Tongue (tissue), 3 donors: ENCODE measurements at places on chromosomes 6 and 20.

DNA sequence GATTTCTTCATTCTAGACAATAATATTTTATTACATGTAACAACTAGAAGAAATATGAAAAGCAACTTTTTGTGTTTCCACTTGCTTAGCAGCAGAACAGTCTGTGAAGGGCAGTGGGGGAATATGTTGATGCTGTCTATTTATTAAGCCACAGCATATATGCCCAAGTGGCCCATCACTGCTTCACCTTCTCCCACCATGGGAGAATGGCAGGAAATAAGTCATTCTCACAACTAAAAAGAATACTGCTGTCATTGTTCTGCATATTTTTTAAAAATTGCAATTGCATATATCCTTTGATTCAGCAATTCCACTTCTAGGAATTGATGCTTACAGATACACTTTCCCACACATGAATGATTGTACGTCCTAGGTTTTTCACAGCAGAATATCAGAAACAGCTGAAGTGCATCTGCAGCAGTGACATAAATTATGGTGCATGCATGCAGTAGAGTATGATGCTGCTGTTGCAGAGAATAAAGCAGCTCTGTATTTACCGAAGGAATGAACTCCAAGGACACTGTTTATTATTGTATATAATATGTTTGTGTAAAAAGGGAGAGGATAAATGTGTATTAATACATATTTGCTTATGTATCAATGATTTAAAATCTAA lies 26.8 kb downstream of the KIF3B start:
- no peak for DNase-seq

- DNase-seq: no peak
Measured at GRCh38 chr20:37926612-37927011, 23.7 kb downstream of the VSTM2L start.

DNA sequence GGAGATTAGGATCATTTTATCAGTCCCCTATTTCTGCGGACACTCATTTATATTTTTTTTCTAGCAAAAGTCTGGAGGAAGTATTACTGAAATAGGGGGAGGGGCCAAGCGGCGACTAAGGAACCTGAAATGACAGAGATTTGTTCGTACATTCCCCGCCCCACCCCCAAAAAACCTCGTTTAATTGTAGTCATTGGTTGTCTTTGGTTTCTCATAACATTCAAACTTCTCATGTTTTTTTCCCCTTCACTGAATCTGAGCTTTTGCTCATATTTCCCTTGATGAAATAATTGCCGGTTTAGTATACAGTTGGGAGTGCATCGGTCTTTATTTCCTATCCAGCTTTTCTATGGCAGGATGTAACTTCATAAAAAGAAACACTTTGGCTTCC lies 768 bp upstream of the FYN start:
- DNase-seq: peak; percentile 67

GRCh38 chr6:143783077-143783476 lies 60.1 kb upstream of the LTV1 start:
- no peak for DNase-seq

GRCh38 chr20:50311308-50312001 lies 120.8 kb downstream of the CEBPB start:
- no peak for DNase-seq

DNA sequence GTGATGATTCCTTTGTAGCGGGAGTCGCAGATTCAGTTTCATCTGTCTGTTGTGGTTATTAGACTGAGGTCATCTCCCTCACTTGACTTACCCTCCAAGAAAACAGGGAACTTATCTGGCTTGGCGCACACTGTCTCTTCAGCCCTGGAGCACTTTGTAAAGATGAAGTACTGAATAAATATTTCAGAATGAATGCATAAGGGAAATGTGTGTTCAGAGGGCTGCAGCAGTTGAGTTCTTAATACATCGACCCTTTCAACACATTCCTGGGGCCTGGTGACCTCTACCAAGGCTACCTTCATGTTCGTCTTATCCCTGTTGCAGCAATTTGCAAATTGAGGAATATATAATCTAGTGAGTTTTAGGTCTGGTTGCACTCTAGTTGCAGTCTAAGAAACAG lies 652.5 kb upstream of the AGPAT4 start:
- DNase-seq: no peak

DNA sequence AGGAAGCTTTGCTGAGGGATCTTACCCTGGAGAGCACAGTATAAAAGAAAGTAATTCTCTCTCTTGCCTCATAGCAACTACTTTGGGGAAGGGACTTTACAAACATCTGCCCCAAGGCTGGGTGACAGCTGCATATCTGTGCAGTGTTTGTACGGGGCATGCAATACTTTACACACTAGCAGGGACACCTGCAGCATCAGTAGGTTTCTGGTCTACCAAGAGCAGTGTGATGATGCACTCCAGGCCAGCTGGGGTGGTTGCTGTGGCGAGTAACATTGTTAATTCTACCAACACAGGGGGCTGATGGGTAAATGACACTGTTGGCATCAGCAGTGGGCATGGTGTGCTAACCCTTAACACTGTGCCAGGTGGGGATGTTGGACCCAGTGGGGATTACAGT lies 48.0 kb downstream of the ADTRP start:
- DNase-seq: no peak

DNA sequence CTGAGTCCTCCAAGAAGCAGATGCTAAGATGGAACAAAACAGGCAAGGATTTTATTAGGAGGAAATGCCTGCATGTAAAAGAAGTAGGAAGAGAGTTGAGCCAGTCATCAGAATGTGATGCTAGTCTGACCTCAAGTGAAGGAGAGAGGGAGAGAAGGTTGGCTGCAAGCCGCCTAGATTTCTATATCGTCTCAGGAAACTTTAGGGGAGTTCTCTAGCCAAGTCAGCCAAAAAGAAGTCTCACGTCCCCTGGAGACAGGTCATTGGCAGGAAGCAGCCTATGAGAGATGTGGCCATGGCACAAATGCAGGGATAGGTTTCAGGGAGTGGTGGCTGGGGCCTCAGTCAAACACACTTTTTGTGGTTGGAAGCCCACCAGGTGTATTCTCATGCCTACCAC lies 378.0 kb downstream of the CD109 start:
- DNase-seq: no peak

DNA sequence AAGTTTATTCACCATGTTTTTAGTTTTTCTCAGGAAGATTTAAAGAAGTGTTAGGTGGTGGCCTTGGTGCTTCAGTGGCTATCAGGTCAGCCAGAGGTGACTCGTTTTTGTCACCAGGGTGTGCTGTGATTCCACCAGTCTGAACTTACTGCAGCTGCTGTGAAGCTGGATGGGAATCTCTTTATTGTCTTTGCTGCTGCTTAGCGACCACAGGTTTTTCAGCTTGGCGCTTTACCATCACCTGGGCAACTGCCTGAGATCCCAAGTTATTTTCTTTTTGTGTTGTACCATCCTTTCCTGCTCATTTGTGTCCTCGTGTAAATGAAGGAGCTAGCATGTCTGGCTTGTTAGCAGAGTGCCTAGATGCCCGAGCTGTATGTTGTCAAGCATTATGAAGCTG lies 146.9 kb downstream of the MACROD2 start:
- DNase-seq: peak; percentile 79

GRCh38 chr6:5515200-5515599 lies 253.9 kb downstream of the FARS2 start:
- no peak for DNase-seq

DNA sequence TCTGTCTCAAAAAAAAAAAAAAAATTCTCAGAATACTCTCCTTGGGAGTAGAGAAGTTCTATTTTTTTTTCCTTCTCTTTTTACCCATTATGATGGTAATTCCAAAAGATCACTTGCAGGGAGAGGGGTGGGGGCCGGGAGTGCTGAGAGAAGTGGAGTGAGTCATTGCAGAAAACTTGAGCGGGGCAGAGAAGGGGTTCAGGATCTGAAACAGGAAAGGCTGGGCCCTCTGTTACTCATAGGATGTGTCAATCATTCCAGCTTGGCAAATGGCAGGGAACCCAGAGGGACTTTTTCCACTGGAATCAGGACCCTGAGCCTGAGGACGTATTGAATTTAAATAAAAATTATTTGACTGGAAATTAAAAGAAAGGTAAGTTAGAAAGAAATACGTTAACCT lies 111.4 kb upstream of the ARMC2 start:
- DNase-seq: no peak

GRCh38 chr20:3297079-3297378 lies 58.0 kb upstream of the SLC4A11 start:
- no peak for DNase-seq

GRCh38 chr20:59770851-59771250 lies 162.6 kb downstream of the SYCP2 start:
- DNase-seq: no peak

DNA sequence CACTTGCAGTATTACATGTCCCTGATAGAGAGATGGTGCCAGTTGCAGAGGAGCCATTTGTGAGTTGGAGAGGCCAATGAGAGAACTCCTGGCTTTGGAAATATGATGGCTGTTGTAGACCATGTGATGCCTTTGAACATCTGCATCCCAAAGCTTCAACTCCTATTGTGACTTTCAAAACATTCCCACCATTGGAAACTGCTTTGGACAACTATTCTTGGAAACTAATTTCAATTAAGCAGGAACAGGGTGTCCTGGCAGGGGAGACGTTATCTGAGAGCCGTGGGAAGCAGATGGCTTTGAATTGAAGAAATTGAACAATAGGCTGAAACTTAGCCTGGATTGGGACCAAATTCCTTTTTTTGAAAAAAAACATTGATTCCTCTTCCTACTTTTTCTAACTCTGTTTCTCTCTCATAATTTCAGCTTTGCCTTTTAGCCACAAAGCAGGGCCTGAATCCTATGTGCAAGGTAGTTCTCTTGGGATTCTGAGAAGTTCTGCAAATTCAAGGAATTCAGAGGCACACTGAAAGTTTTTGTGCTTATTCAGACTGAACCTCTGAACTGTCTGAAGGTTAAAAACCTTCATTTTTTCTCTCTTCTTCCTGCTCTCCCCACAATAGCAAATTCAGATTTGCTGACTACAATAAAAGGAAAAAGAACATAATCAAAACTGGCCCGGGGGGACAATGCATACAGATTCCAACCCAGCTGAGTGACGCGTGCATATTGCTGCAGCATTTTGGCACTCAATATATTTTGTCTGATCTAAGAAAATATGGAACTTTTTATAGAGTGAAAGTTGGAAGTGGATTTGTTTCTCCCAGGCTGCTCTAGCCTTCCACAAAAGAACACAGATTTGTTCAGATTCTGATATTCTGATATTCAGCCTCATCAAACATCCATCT lies 720.4 kb upstream of the CHD6 start:
- DNase-seq: peak; percentile 96

- peak; percentile 39 for DNase-seq
Measured at GRCh38 chr6:48032151-48032550, 78.8 kb downstream of the PTCHD4 start.
